ENCODE measurements at places on chromosomes 1 and 21.

GRCh38 chr1:242787968-242788367 is 263.5 kb upstream of the PLD5 start:
- no peak for DNase-seq

GRCh38 chr1:222995620-222996309 is 147.3 kb downstream of the TLR5 start:
- no peak for DNase-seq

GRCh38 chr1:190001187-190001586 is 476.5 kb downstream of the BRINP3 start:
- DNase-seq: no peak

DNA sequence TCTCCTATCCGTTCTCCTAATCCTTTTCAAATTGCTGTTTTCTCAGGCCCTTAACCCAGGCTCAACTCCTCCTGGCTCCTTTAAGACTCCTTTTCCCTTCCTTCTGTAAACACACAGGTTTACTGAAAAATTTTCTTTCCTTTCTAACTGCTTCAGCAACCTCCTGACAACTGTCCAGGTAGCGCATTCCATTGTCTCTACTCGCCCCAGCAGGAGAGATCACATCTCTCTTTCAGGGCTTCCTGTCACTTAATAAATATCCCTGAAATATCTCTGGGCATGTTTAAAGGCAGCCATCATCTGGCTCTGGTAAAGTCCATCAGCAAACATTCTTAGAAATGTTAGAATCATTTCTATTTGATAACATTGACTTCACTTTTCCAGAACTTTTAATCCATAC is 211.2 kb upstream of the PTBP2 start:
- DNase-seq: no peak

GRCh38 chr1:182301026-182301436 is 90.6 kb downstream of the GLUL start:
- no peak for DNase-seq

DNA sequence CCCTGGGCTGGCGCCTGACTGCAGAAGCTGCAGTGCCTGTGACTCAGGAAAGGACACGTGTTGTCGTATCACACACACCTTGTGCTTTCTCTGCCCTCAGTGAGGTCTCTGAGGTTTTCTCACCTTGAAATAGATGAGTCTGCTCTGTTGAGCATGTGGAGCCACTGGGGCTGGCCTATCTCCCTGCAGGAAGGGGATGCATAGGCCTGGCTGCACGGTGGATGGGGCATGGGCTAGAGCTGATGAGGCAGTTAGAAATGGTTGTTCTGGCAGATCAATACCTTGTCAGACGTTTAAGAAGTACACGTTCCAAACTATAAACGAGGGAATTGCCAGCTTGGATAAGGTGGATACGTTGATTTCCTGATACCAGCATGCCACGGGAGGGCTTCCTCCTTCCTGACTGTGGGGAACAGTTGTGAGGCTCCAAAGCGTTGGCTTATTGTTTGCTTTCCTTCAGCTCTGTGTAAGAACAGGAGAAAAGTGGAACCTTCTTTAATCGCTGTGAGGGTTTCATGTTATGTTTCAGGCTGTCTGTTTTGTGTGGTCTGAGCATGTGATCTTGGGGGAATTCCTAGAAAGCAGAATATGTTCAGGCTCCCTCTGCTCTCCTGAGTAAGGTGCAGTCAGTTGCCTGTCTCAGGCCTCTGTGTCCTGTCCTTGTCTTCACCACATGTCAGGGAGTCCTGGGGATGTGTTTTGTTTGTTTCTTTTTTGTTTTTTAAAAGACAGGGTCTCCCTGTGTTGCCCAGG is 44.8 kb downstream of the PCNT start:
- DNase-seq: peak; percentile 6

GRCh38 chr1:18901952-18902522 is 318 bp downstream of the ALDH4A1 start:
- DNase-seq: no peak

DNA sequence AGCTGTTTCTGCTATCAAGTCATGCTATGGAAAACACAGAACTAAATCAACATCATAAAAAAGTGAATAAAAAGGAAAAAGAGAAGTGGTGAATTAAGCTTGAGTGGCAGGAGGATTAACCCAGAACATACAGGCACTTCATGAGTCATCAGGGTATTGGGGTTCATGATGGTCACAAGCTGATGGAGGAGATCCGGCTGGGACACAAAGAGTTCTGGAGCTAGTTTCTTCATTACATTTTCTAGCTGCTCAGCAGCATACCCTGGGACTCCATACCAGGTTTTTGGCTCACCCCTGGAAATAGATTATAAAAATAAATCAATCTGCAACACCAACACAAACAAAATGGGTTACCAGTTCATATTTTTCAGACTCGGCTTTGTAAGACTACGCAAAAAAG is 42.5 kb upstream of the SYT2 start:
- DNase-seq: no peak

DNA sequence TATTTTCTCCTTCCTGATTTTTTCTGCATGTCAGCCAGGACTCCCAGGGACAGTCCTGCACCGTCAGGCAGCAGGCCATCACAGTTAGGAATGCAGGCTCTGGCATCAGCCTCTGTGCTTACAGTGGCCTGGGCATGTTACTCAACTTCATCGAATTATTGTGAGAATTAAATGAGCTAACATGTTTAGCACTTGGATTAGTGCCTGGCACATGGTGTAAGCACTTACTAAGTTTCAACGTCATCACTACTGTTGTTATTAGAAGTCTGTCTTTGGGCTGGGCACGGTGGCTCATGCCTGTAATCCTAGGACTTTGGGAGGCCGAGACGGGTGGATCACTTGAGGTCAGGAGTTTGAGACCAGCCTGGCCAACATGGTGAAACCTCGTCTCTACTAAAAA is 45.1 kb downstream of the SCCPDH start:
- no peak for DNase-seq

DNA sequence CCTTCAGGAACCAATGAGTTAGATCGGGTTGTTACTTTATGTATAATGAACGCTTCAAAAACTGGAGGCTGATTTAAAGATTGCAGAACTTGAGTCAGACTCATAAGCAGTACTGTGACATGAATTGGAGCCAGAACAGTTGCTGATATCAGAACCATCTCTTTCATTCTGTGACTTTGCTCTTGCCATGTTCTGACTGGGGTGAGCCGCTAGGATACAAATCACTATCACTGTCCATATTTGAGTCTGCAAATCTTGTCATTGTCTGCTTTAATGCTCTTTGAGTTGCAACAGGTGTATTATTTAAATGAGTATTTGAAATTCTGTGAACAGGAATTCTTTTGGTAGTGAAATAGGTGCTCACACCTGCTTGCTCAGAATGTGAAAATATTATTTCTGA is 52.5 kb downstream of the LRIG2 start:
- no peak for DNase-seq

DNA sequence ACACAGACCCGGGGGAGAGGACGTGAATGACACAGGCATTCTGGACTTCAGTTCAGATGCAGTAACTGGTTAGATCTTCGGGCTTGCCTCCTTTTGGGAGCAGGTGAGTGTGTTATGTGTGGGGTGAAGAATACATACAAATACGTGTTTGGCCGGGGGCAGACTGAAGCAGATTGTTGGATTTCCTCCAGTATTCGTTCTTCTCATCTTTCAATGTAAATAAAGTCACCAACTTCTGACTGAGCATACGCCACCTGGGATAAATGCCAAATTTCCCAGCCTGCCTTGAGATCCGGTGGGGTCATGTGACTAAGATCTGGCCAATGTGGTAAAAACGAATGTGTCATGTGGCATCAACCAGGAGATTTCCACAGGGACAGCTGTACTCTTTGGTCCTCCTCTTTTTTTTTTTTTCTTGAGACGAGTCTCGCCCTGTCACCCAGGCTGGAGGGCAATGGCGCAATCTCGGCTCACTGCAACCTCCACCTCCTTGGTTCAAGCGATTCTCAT is 189.8 kb downstream of the RGS7 start:
- DNase-seq: no peak

GRCh38 chr1:115089420-115090185 is at the start of gene TSPAN2:
Gene TSPAN2 (minus strand): TSS chr1:115089503. CDS start chr1:115089432, 71 bp downstream.
- DNase-seq: peak; percentile 31

- no peak for DNase-seq
Measured at GRCh38 chr1:209875515-209875914, 47.7 kb downstream of the UTP25 start.

GRCh38 chr1:201137579-201138310 is 10.8 kb upstream of the ASCL5 start:
- DNase-seq: no peak

DNA sequence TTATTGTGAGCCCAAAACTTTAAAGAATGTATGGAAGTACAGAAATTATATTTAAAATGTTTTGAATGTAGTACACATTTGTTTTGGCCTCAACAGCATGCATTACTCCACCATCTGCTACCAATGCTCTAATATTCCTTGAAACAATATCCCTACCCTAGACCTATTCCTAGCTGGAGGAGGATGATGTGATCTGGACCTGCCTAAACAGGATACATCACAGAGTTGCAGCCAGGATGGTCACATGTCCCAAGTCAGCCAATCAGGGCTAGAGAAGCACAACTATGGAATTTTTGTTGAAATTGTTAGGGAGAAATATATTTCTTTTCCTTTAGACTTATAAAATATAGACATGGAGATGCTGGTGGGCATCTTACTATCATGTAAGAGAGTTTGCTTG is 623.3 kb upstream of the NR5A2 start:
- DNase-seq: no peak

GRCh38 chr1:108117237-108117636 is 82.9 kb downstream of the SLC25A24 start:
- no peak for DNase-seq

GRCh38 chr1:89166705-89167104 is 9.1 kb downstream of the GBP7 start:
- no peak for DNase-seq

GRCh38 chr1:203124546-203125317 is 2.8 kb upstream of the ADORA1 start:
- no peak for DNase-seq

GRCh38 chr1:59703918-59704378 is 110.8 kb upstream of the HOOK1 start:
- no peak for DNase-seq

- no peak for DNase-seq
Measured at GRCh38 chr1:18734461-18735223, 104.0 kb downstream of the PAX7 start.

GRCh38 chr1:226310637-226311195 is 1.8 kb upstream of the LIN9 start:
- no peak for DNase-seq

- no peak for DNase-seq
Measured at GRCh38 chr1:116916533-116917445, 7.1 kb downstream of the PTGFRN start.

GRCh38 chr1:63721531-63722189 is 52.2 kb upstream of the ROR1 start:
- DNase-seq: no peak

GRCh38 chr21:46636550-46637285 is 1.2 kb downstream of the PRMT2 start:
- no peak for DNase-seq

DNA sequence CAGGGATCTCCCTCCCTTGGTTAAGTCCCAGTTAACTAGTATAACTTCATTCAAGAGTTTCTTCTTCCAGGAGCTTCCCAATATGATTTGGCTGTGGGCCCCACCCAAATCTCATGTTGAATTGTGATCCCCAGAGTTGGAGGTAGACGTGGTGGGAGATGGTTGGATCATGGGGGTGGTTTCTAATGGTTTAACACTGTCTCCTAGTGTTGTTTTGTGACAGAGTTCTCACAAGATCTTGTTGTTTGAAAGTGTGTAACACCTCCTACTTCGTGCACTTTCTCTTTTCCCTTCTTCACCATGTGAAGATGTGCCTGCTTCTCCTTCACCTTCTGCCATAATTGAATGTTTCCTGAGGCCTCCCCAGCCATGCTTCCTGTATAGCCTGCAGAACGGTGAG is 251.8 kb upstream of the FGGY start:
- DNase-seq: no peak

DNA sequence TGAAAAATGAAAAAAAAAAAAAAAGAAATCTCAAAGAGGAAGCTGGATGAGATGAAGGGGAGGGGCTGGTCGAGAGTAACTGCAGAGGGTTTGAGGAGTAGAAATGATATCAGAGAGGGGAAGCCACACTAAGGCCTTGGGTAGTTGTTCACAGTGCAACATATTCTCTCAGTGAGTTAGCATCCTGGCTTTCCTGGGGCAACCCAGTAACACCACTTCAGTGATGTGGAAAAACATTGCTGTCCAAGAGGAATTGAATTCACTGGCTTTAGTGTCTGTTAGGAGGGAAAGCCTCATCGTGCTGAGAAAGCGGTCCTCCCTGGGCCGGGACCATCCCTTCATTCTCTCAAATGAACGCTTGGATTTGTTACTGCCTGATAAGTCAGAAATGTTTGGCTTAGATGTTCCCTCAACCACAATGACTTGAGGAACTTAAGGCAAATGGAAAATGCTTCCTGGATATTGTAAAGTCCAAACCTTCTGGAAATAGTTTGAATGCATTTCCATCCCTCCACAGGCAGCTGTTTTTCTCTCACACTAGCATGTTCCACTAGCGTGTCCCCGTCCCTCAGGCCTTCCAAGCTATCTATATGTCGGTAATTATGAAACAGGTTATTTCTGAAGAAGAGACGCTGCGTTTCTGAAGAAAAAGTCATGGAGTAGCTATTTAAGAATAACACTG is 12.2 kb downstream of the TGFB2 start:
- DNase-seq: no peak

- DNase-seq: no peak
Measured at GRCh38 chr1:223792046-223792445, 53.7 kb downstream of the TP53BP2 start.

GRCh38 chr1:36442337-36442736 is 7.9 kb downstream of the OSCP1 start:
- DNase-seq: no peak

- no peak for DNase-seq
Measured at GRCh38 chr1:61636814-61637213, 88.1 kb downstream of the TM2D1 start.

DNA sequence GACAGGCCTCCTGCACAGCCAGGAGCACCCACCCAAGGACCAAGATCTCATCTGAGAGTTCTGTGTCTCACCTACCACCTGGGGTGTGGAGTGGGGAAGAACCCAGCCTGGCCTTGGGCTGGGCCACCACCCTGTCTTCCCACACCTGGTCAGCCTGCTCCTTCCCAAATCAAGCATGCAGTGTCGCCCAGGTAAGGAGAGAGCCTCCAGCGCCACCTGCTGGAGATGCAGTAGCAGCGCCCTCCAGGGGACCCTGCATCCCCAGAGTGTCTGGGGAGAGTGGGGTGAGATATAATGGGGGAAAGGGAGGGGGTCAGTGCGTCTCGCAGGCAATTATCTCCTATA is 32.3 kb downstream of the KIAA2013 start:
- DNase-seq: peak; percentile 32

- no peak for DNase-seq
Measured at GRCh38 chr1:58432851-58433668, 113.5 kb downstream of the OMA1 start.

GRCh38 chr1:218139761-218140160 is 145.3 kb upstream of the RRP15 start:
- DNase-seq: no peak

- DNase-seq: no peak
Measured at GRCh38 chr1:108830119-108831008, 26.5 kb downstream of the AKNAD1 start.
